Stimulated activated CD4-positive, alpha-beta T cell treated with anti-CD3 and anti-CD28 coated beads, Interleukin-4, amount 100 ng/mL, for 4 hours (primary cell): ENCODE measurements at places on chromosomes 7 and 10.
A peak's percentile ranks its signal among the peaks of the same experiment; 100 is the strongest.

- DNase-seq = no peak
Measured at GRCh38 chr10:32687546-32687945, 241.6 kb downstream of the CCDC7 start.

DNA sequence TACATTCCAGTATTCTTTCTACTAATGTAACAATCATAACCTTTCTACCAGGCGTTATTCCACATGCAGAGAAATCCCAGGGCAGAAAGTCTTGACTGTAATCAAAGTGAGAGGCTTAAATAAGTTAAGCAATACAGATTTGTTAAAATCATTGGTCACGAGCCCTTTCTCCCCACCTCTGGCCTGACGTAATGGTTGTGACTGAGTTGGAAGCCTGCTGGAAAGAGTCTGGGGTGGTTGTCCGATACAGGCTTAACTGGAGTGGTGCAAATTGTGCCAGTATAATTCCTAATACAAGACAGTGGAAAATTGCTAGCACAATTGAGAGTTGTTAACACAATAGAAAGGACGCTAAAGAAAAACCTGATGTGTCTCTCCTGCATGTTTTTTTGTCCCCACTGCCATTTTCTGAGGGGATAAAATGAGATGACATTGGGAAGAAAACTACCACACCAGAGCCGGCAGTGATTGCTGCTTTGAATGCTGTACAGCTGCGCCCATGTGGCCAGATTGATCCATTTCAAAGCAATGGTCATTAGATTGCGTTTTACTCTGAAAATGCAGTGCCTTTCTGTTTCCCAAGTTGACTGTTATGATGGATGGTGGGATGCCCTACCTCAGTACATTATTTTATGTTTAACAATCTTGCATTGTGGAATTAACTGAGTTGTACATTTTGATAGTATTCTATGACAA is 190.8 kb downstream of the POU6F2 start:
- no peak for DNase-seq

GRCh38 chr7:26451997-26452396 is 160.3 kb downstream of the SNX10 start:
- no peak for DNase-seq

GRCh38 chr10:99938563-99938962 is 71.2 kb downstream of the DNMBP start:
- DNase-seq = no peak

- no peak for DNase-seq
Measured at GRCh38 chr10:13000431-13000830, 1.1 kb downstream of the CCDC3 start.

DNA sequence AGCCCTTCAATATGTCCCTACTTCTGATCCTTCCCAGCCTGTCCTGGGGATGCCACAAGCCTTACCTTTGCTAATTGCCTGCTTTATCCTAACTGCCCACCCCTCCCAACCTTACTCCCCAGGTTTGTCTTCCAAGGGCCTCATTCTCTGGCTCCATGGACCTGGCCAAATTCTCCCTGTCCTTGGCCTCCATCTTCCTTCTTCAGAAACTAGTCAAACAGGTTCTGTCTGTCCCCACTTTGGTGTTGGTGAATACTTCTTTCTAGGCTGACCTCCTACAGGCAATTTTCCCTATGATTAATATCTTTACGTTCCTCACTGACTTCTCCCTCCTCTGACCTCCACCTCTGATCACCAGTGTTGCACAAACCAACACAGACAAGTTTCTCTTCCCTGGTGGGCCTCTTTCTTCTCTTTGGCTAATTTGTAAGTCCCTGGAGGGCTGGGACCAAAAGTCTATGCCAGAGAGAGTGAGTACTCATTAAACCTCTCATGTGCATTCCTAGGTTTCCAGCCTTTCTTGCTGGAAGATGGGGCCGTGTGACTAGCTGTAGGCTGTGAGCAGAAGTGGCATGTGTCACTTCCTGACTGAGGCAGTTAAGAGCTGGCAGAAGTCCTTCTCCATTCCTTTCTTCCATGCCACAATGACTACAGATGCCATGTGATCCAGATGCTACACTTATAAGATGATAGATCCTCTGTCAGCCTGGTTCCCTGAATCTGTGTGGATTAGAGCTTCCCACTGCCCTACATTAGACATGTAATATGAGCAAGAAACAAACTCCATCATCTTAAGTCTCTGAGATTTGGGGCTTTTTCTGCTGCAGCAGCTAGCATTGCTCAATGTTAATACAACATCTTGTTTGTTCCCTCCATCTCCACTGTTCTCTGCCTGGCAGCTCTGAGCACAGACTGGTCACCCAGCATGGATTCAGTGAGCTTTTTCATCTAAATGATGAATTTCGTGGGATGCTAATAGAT is 382.7 kb downstream of the RPS24 start:
- DNase-seq = no peak

DNA sequence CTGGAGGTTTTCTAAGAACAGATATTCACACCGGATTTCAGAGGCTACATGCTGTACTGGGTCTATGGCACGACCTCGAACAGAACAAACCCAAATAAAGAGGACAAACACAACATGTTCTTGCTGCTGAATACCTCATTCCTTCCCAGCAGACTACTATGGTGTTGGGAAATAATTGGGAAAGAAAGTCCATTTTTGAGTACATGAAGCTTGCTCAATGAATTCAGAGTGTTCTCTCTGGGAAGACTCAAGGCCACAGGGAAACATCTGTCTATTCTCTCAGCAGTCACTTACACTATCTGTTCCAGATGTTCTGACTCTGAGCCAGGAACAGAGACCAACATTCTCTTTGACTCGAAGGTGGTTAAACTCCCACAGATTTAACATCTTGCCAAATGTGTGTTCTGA is 30.9 kb downstream of the LAMB1 start:
- DNase-seq = no peak

GRCh38 chr10:98675902-98676301 is 229.2 kb upstream of the HPS1 start:
- DNase-seq = no peak

DNA sequence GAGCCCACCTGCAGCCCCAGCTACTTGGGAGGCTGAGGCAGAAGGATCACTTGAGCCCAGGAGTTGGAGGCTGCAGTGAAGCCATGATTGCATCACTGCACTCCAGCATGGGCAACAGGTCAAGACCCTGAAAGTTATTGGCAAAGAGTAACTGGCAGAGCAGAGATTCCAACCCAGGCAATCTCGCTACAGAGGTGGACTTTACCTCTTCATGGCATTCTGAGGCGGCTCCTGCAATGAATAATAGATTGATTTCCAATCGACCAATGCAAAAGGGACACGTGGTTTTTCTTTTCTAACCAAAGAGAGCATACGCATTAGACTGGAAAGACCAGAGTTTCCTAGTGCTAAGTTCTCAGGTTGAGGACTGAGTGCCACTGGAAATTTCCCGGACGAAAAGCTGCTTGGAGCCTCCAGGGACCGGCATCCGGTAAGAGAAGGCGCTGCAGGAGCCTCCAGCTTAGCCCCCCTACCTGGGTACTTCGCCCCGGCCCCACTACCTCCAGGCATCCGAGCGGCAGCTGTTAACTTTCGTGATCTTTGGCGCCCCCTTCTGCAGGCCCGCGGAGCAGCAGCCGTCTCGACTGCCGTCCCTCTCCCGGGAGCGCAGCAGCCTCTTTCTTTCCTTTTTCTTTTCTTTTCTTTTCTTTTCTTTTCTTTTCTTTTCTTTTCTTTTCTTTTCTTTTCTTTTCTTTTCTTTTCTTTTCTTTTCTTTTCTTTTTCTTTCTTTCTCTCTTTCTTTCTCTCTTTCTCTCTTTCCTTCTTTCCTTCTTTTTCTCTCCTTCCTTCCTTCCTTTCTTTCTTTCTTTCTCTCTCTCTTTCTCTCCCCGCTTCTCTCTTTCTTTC is 4.1 kb downstream of the MBLAC1 start:
- peak; percentile 78 for DNase-seq

GRCh38 chr10:33336582-33337325 is 2.3 kb upstream of the NRP1 start:
- no peak for DNase-seq

DNA sequence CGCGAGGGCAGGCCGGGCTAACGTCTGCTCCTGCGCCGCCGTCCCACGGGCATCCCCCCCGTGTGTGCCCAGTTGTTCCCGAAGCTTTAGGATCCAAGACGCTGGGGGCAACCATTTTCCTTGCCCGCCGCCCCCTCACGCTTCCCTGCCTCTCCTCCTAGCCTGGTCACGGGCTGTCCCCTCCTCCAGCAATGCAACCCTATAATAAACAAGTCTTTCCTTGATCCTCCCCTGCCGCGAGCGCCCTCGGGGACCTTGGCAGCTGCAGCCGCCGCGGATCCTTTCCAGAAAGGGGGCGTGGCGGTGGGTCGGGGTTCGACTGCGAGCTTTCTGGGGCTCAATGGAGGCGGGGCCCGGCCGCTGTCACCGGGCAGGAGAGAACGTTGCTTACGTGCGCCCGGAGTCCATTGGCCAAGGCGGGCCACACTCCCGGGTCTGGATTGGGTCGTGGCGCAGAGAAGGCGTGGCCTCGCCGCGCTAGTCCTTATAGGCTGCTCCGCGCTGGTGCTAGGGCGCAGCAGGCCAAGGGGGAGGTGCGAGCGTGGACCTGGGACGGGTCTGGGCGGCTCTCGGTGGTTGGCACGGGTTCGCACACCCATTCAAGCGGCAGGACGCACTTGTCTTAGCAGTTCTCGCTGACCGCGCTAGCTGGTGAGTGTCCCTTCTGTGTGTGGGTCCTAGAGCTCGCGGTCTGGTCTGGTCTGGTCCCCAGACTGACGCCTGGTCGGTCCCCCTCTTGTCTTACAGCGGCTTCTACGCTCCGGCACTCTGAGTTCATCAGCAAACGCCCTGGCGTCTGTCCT is at the start of gene DDIT4:
DDIT4 (plus strand) TSS at position 515 of the 803 bp plus-strand sequence. CDS start 293 bp downstream, outside the sequence.
- peak; percentile 97 for DNase-seq

- DNase-seq = no peak
Measured at GRCh38 chr7:132979524-132979923, 102.4 kb downstream of the CHCHD3 start.

DNA sequence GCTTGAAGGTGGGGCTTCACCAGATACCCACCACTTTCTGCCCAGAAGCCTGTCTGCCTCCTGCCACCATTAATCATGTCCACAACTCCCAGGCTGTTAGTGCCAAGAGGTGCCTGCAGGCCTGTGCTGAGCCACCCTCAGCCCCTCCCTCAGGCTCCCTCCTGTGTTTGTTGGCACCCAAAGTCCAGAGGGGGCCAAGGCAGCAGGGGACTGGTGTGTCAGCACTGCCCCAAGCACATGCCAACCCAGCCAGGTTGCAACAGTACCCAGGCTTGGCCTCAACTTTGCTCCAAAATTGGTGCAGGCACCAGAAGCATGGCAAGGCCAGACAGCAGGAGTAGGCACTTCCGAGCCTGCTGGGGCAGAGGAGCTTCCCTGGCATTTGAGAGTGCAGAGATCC is 111.3 kb downstream of the HPSE2 start:
- no peak for DNase-seq
